ENCODE measurements at places on chromosomes 6 and 20.
A peak's percentile ranks its signal among the peaks of the same experiment; 100 is the strongest.

DNA sequence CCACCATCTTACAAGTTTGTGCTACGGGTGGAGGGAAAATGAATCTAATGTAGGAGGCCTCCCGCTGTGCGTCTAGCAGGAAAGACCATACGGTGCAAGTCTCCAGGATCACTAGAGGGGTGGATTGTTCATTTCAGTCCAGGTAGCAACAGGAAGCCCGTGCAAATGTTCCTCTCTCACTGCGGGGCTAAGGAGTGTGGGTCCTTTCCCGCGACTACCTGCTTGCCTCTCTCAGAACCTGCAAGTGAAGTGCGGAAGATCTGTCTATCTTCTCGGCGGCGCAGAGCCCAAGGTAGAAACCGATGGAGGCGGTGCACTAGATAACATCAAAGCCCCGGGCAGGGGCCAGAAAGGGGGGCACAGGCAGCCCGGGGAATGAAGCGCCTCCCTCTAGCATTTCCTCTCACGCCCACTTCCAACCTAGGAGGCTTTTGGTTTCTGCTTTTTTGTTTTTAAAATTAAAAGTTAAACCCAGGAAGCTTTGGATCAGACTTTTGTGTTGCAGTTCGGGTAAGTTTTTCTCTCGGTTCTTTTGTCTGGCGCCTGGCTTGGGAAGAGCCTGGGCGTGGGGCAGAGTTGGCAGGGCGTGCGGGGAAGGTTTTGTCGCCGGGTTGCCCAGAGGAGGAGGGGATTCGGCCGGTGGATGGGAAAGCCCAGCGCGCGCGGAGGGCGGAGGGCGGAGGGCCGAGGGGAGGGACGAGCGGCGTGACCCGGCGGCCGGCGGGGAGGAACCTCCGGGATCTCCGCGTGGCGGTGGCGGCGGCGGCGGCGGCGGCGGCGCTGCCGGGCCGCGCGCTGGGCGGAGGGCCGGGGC is 3.5 kb upstream of the HIVEP1 start:
- DNase-seq = peak; percentile 93

GRCh38 chr6:14135893-14136539 is 18.4 kb downstream of the CD83 start:
- DNase-seq = no peak

DNA sequence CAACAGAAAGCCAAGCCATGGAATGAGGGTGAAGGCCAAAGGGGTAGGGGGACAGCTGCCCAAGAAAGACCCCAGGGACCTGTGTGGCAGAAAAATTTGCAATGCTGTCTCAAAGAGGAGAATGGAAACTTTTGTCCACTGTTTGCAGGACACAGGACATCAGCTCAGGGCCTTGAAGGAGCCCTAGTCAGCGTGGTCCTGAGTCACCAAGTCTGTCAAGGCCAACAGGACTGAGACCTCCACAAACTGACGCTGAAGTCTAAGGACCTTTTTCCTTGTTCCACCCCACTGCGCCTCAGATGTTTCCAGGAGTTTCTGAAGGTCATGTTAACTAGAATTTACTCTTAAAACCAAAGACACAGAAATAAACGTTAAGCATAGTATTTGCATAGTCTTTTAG is 31.8 kb upstream of the AVP start:
- DNase-seq = no peak

DNA sequence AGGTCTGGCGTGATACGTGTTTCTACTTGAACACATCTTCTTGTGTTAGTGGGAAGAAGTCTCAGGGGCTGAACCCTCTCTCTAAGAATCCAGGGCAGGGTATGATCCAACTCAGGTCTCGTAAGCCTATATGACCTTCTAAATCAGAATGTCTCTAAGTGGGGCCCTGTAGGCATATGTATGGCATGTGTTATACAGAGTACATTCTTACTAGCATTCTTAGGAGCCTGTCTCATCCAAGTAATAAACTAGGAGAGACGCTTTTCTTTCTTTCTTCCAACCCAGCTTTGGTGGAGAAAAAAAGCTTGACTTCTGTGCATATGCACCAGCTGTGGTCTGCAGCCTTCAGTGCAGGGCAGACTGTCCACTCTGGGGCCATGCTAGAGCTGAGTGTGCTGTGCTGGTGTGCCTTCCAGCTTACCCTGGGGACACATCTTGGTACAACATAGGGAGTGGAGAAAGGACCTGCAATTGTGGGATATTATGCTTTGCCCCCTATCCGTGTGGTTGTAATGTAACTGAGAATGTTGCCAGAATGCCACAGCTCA is 47.3 kb downstream of the L3MBTL3 start:
- DNase-seq = no peak

GRCh38 chr6:161245363-161245762 is 28.5 kb downstream of the AGPAT4 start:
- no peak for DNase-seq

- peak; percentile 47 for DNase-seq
Measured at GRCh38 chr20:23609486-23610109, 3.9 kb upstream of the CST9 start.

DNA sequence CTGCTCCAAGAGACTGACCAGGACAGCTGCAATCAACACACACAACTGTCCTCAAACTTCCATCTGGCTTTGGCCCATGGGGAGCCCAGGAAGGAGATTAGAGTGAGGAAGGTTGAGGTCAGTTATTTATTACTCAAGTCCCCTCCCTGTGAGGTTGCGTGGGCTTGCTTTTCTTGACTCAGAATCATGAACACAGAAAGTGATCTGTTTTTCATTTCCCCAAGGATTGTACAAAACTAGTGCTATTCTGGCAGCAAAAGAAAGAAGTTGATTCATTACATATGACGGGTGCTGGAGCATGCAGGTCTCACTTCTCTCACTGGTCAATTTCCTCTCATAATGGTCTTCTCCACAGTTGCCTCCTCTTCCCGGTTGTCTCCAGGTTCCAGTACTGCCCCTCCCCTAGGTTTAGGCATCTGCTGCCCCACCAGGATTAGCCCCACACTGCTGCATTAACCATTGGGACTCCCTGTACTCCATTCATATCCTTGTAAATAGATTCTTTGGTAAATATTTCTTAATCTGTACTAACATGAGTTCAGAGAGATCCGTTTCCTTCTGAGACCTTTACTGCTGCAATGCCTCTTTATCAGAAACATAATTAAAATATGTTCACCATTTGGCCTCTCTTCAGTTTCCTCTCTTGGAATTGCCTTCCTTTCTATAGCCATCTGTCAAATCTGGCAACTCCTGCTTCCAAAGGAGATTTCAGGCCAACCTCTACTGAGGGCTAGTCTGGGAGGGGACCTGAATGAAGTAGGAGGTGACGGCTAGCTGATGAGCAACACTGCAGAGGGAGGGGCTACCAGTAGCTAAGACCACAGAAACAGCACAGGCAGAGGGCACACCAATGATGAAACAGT is 888.8 kb downstream of the QKI start:
- DNase-seq = peak; percentile 43

- peak; percentile 42 for DNase-seq
Measured at GRCh38 chr20:18727032-18727508, 86.5 kb upstream of the SCP2D1 start.

- peak; percentile 45 for DNase-seq
Measured at GRCh38 chr6:144931172-144932035, 646.3 kb downstream of the UTRN start.

GRCh38 chr20:23776067-23776771 is 25.5 kb upstream of the CST1 start:
- DNase-seq = peak; percentile 41

DNA sequence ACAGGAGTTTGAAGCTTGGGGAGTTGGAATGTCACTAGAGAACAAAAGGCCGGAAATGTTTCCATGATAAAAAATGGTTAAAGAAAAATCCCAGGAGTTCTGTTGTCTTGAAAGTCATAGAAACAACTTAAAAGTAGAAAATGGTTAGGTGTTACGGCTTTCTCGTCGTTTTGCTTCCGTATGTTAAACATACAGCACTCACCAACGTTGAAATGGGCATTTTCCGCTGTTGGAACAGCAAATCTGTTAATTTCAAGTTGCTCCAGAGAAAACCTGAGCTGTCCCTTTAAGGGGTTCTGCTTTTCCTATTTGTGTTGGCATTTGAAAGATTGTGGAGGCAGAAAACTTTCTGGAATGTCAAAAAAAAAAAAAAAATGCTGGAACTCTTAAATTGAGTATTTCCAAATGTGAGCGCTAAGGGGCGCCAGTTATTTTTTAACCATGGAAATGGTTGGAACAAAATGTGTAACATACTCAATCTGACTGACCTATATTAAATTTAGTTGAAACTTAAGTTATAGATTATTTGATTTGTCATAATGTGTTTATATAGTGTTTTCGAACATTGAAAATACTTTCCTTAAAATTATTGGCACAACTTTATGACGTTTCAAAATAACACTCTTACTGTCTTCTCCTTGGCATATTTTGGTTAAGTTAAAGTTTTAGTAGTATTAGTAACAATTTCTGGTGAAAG is 2.2 kb downstream of the QKI start:
- DNase-seq = peak; percentile 90

- DNase-seq = no peak
Measured at GRCh38 chr6:16592223-16592911, 168.9 kb downstream of the ATXN1 start.

- no peak for DNase-seq
Measured at GRCh38 chr6:138973466-138974153, 14.4 kb downstream of the REPS1 start.

DNA sequence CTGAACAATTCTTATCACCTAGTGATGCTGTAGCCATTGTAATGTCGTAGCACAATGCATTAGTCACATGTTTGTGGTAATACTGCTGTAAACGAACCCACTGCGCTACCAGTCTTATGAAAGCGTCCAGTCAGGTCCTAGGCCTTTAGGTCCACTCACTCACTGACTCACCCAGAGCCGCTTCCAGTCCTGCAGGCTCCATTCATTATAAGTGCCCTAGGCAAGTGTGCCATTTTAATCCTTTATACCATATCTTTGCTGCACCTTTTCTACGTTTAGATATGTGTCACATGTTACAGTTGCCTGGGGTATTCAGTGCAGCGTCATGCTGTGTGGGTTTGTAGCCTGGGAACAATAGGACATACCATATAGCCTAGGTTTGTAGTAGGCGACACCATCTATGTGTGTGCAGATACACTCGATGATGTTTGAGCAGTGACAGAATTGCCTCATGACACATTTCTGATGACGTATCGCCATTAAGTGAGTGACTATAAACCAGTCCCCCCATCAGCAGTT is 15.4 kb downstream of the IGF2R start:
- DNase-seq = no peak

DNA sequence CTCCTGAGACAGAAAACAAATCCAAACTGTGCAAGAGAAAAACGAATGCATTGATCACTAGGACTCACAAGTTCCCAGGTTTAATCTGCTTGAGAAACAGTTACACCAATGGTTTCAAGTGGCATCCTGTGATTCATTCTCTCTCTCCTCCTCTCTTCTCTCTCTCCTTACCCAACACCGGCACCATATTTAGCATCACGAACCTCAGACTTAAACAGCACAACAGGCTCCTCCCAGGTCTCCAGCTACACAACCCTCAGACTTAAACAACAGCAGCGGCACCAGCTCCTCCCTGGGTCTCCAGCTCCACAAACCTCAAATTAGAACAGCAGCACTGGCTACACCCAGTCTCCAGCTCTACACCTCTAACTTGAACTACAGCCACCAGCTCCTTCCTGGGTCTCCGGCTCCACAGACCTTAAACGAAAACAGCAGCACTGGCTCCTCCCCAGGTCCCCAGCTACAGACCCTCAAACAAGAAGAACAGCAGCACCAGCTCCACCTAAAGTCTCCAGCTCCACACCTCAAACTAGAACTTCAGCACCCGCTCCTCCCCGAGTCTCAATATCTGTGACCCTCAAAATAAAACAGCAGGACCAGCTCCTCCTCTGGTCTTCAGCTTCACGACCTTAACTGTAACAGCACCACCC is 355.9 kb downstream of the PREX1 start:
- no peak for DNase-seq

DNA sequence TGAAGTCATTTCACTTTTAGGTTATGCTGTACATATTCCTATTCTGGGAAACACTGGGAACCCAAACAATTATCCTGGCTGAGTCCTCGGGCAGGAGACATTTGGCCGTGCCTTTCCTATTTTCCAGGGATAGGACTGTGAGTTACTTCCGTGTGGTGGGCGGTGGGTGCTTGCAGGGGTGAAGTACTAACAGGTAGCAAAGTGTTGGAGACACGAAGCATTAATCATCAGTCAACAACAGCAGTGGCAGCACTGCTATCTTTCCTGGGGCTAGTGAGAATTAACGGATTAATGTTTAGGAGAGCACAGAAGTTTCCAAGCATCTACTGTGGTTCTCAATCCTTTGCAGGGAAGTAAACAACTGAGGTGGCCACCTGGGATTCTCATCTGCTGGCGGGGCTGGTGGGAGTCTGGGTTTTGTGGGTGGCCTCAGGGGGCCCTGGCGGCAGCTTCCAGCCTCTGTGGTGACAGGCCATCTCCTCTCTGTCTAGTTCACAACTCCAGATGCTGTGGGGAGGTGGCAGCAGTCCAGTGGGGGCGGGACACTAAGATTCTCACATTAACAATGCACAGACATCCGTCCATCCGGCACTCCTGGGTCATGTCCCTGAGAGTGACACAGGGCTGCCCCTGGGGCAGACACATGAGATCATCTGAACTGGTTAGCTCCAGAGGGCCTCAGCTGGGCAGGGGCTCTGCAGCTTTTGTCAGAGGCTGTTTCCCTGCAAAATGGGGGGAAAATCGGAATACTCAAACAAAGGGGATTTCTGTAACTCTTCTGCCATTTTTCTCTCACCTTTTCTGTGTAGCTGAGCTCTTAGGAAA is 90.9 kb downstream of the GJA10 start:
- no peak for DNase-seq

- no peak for DNase-seq
Measured at GRCh38 chr6:13527671-13528056, 40.3 kb upstream of the GFOD1 start.

DNA sequence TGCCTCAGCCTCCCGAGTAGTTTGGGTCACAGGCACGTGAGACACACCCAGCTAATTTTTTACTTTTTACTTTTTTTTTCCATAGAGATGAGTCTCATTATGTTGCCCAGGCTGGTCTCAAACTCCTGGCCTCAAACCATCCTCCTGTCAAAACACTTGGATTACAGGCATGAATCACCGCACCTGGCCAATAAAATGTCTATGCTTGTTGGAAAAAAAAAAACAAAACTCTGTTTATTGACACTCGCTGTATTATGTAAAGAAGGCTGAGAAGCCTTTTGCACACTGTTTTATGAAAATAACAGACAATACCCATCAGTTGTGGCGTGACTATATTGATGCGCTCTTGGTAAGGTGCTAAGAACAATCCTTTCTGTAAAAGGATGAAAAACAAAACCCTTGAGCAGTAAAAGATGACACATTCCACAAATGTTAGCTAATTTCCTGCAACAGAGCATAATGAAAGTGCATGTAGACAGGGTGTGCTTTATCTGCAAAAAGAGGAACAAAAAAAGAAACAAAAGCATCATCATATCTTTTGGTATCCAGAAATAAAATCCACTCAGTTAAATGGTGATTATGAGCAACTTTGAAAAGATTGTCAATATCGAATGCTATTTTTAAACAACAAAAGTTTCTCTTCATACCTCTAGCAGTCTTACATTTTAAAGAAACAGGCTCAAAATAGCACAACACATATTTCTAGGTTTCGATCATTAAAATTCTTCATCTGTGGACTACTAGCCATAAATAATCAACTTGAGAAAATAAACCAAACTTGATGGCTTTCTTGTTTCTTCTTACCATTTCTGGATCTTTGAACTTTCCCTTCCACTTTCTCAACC is 108.3 kb upstream of the PHACTR1 start:
- DNase-seq = no peak

GRCh38 chr6:30828027-30828962 is 56.0 kb upstream of the DDR1 start:
- DNase-seq = peak; percentile 80

- peak; percentile 80 for DNase-seq
Measured at GRCh38 chr6:18823782-18824386, 436.7 kb downstream of the RNF144B start.

GRCh38 chr6:11404838-11405237 is 132.7 kb upstream of the TMEM170B start:
- no peak for DNase-seq

GRCh38 chr6:68652117-68652536 is 17.0 kb downstream of the ADGRB3 start:
- DNase-seq = no peak
